ENCODE measurements at places on chromosomes 16 and 17.
A peak's percentile ranks its signal among the peaks of the same experiment; 100 is the strongest.

GRCh38 chr17:60169921-60170817 is 20.4 kb downstream of the CA4 start:
- no peak for DNase-seq

DNA sequence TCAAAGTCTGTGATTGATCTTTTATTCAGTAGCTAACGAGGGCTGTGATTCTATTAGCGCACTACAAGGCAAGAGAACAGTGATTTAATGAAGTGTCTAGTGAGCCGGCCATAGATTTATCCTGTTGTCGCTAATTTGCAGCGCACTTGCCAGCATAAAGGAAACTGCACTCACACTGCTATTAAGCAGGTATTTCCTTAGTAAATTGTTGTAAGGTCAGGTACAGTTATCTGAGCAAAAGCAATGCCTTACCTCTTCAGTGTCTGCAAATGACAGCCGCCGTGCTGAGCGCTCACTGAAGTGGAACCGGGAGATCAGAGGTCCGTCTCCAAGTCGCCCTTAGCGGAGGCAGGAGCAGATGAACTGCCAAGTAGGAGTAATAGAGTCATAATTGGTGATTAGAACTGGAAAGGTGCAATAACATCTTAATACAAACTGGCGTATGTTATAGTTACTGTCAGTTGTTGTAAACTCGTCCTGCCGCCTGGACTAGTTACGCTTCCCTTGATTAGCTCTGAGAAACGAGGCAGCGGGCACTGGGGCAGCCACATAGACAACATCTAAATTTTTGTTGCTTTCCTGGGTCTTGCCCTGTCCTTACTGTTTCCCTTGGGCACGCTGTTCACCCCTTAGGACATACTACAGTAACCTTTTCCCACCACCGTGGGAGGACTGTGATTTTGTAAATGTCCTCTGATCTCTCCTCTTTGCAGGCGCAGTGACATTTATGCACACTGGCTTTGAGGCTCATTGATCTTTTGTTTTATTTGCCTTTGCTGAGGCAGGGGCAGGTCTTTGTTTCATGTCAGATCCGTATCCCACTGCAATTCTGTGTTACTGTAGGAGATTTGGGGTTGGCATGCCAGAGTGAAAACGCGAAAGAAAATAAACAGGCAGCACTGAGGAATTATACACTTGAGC is 363.1 kb downstream of the WWOX start:
- DNase-seq: no peak

GRCh38 chr16:27748868-27749546 is 199.1 kb downstream of the KATNIP start:
- no peak for DNase-seq

- no peak for DNase-seq
These were observed 46.5 kb downstream of the STX8 start for GRCh38 chr17:9529033-9529700.

DNA sequence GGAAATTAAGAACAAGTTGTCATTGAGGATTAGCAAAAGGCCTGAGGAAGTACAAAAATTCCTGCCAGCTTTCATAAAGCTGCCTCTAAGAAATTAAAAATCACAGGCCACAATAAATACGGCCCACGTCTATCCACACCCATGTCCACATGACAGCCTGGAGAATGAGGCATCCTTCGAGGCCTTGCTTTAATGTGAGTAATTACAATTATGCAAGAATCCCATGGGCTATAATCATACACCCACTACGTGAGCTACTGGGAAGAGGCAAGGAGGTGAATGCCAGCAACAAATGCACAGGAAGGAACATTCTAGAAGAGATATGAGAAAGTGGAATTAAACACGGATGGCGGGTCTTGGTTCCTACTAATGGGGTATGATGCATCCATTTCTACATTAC is 65.4 kb upstream of the ZFHX3 start:
- no peak for DNase-seq

DNA sequence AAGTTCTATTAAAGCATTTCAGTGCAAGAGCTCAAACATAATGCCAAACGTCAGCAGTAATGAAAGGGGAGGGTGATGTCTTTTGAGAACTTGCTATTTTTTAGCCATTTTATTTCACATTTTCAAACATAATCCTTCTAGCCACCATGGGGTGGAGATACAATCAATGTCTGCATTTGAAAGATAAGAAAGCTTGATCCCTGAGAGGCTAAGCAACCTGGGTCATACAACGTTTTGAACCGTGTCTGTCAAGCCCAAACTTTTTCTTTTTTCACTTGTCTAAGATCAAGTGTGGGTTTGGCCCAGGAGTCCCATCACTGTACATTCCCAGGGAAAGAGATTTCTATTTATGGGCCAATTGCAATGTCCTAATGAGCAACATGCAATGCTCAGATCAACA is 331.1 kb downstream of the SLC39A11 start:
- DNase-seq: no peak

DNA sequence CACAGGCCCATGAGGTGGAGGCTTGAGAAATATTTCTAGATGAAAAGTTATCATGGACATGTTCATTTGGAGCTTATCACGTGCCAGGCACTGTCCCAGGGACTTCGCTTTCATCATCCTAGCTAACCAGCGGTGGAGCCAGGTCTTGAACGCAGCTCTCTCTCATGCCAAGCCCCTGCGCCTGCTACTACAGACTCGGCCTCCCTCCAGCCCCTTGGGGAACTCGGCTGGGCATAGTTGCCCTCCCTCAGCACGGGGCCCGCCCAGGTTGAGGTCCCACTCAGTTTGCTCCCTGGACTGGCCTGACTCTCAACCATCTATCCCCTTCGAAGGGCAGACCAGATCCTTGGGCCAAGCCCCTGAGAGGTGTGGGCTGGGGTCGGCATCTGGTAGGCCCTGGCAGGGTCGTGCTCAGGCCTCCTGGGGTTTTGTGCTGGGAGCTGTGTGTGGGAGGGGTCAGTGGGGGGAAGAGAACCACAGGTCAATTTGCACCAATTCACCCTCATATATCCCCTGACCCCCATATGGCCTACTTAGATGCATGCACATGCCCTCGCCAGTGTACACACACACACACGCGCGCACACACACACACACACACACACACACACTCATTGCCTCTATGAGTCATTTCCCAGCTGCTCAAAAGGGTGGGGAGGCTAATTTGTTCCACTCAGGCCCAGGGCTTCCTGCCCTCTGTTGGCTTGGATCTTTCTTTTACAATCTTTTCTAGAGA is 12.1 kb upstream of the SCN4A start:
- peak; percentile 58 for DNase-seq
